ENCODE measurements at places on chromosomes 2 and 18.

GRCh38 chr2:181041661-181042060 is 61.3 kb downstream of the UBE2E3 start:
- no peak for DNase-seq

DNA sequence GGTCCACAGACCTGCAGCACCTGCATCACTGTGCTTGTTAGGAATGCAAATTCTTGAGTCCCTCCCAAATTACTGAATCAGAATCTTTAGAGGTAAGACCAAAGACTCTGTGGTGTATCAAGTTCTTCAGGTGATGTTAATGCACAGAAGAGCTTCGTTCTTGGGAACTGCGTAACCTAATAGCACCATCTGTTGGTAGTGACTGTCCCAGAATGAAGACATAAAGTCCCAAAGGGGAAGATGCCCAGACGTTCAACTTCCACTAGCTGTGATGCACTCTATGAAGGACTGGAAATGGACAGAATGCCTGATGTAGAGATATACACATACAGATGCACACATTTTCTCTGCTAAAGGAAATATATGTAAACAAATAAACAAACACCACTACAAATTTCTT is 576.0 kb downstream of the LRP1B start:
- DNase-seq, result peak; percentile 8

DNA sequence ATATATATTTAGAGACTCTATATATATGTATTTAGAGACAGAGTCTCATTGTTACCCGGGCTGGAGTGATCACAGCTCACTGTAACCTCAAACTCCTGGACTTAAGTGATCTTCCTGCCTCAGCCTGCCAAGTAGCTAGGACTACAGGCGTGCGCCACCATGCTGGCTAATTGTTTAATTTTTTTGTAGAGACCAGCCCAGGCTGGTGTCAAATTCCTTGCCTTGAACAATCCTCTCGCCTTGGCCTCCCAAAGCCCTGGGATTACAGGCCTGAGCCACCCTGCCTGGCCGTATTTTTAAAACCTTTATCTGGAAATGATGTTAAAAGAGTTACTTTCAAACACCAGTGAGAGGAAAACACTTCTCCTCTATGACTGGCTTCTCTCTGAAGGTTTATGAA is 30.9 kb upstream of the PGAP1 start:
- DNase-seq, result no peak

DNA sequence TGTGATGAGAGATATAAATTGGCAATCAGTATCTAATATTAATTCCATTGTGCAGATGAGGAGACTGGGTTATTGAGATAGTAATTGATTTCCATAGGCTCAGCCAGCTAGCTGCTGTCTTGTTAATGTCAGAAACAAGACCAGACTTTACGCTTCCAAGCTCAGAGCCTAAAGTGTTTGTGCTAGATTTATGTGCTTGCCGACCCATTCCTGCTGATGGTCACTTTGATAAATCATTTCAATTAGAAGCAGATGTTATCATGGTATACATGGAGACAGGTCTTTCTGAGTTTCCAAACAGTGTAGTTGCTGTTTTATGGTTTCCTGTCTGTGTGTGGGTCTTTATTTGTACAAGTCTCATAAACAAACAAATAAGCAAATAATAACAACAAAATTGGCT is 92.8 kb downstream of the AQP4 start:
- no peak for DNase-seq

DNA sequence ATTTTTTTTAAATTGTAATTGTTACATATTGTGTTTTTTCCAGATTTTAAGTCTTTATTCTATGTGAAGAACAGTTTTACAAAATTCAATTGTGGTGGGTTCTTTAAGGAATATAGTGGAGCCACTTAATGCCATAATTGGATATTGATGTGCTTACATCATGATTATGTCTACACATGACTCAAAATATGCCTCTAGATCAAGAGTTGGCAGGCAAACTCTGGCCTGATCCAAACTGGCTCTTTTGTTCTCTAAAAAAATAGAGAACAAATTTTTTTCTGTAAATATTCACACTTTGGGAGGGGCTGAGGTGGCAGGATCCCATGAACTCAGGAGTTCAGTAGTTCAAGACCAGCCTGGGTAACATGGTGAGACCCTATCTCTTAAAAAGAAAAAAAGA is 8.3 kb downstream of the EHBP1 start:
- DNase-seq, result no peak

DNA sequence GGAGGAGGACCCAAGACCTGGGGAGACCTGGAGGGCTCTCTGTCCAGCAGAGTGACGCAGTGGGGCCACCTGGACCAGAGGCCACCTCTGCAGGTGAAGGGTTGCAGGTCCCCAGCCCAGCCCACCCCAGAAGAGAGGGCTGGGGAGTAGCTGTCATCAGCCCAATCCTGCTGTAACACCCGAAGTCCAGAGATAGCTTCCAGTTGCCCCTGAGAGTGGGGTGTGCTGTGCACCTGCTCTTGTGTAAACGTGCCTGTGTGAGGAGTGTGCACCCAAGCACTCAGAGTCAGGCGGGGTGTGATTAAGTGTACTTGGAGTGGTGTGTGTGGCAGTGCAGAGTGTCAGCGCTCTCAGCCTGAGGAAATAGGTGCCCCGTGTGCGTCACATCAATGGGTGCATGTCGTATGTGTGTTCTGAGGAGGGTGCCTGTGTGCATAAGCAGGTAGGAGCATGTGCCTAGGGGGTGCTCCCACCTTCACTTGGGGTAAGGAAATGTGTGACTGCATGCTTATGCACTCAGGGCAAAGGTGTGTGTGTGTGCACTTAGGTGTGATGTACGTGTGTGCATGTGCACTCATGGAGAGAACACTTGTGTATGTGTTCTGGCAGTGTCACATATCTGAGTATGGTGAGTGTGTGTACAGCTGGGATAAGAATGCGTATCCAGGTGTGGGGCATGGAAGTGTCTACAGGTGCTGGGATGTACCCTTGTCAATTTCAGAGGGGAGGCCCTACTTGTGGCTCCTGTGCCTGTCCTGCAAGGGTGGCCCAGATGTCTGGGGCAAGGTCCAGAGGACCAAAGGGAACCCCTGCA is 672 bp downstream of the ATP6V1B1 start:
- no peak for DNase-seq

GRCh38 chr2:128320192-128320905 is 1.7 kb upstream of the HS6ST1 start:
- no peak for DNase-seq
